ENCODE measurements at places on chromosomes 5 and 9. TPM values are rescaled to one million over a fixed set of nuclear protein-coding genes. Genes with fewer than 3 reads are reported as not detected.

The SPAAR gene
- total RNA-seq: 0.13 TPM

The LURAP1L gene
- 29.7 TPM for total RNA-seq

The ADAMTS6 gene
- 0.01 TPM for total RNA-seq

The MCTP1 gene
- total RNA-seq: 9.6 TPM

The PDCD1LG2 gene
- 0.20 TPM for total RNA-seq

The PCDHA7 gene
- total RNA-seq: 0.10 TPM

The LCN1 gene
- not detected for total RNA-seq

The TAF1L gene
- not detected for total RNA-seq

The FBP2 gene
- total RNA-seq: not detected

The PSD2 gene
- total RNA-seq: not detected

The TMEM250 gene
- total RNA-seq: 49.9 TPM

The BHMT gene
- total RNA-seq: not detected

The ADAMTS19 gene
- not detected for total RNA-seq

The ENG gene
- total RNA-seq: 0.09 TPM

The PRLR gene
- total RNA-seq: 0.02 TPM

The FOXD4 gene
- total RNA-seq: 0.33 TPM

The FAM221B gene
- total RNA-seq: not detected

The PLPP1 gene
- 33.8 TPM for total RNA-seq

The OR2Y1 gene
- not detected for total RNA-seq

The TBC1D9B gene
- total RNA-seq: 63.9 TPM

The LECT2 gene
- total RNA-seq: not detected

The CAPSL gene
- not detected for total RNA-seq

The CCL21 gene
- not detected for total RNA-seq

The PCAT7 gene
- total RNA-seq: 0.46 TPM

The SLC36A3 gene
- not detected for total RNA-seq

The ITGA1 gene
- 1.1 TPM for total RNA-seq

The TEK gene
- 0.05 TPM for total RNA-seq

The ANKRD33B gene
- 11.0 TPM for total RNA-seq

The HACD4 gene
- 1.1 TPM for total RNA-seq

The RAB3C gene
- not detected for total RNA-seq

The UBE2QL1 gene
- total RNA-seq: 0.72 TPM

The C6 gene
- not detected for total RNA-seq

The CBY3 gene
- not detected for total RNA-seq

The SPATA31D4 gene
- total RNA-seq: not detected

The PCDHB12 gene
- total RNA-seq: not detected

All from A549 treated with Mapracorat at 1 μM for 4 hours (cell line).